ENCODE measurements at places on chromosomes 3 and 15. TPM values are rescaled to one million over a fixed set of nuclear protein-coding genes. Genes with fewer than 3 reads are reported as not detected.

Gene MNS1
- total RNA-seq = 3.8 TPM

- H3K27me3 ChIP-seq = no peaks in the 10 kb centered on the region
- no peak overlapping the region for H3K4me3 ChIP-seq
- no peak overlapping the region for H3K27ac ChIP-seq
- no peaks in the 10 kb centered on the region for H3K36me3 ChIP-seq
- no peak for DNase-seq
Observed at GRCh38 chr3:23258110-23258509, 55.0 kb downstream of the UBE2E2 start.

DNA sequence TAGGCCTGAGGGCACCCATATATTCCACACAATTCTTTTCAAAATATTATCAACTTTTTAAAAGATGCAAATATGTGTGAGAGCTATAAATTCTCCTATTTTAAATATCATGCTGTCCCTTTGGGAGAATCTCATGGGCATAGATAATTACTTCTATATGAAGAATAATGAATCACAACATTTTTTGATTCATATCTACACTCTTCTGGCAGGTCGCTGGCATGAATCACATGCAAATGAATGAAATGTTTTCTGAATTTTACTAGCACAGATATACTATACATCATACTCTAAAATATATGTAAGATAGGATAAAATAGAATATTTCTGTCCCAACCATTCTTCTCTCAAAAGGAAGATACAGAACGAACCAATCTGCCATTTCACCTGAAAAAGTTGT is 277.7 kb upstream of the KCNH8 start:
- H3K27me3 ChIP-seq = no peaks in the 10 kb centered on the region
- no peak for DNase-seq
- H3K36me3 ChIP-seq = no peaks in the 10 kb centered on the region
- no peak overlapping the region for H3K27ac ChIP-seq
- no peaks in the 10 kb centered on the region for H3K4me1 ChIP-seq

Gene CYP8B1
- 0.08 TPM for total RNA-seq

DNA sequence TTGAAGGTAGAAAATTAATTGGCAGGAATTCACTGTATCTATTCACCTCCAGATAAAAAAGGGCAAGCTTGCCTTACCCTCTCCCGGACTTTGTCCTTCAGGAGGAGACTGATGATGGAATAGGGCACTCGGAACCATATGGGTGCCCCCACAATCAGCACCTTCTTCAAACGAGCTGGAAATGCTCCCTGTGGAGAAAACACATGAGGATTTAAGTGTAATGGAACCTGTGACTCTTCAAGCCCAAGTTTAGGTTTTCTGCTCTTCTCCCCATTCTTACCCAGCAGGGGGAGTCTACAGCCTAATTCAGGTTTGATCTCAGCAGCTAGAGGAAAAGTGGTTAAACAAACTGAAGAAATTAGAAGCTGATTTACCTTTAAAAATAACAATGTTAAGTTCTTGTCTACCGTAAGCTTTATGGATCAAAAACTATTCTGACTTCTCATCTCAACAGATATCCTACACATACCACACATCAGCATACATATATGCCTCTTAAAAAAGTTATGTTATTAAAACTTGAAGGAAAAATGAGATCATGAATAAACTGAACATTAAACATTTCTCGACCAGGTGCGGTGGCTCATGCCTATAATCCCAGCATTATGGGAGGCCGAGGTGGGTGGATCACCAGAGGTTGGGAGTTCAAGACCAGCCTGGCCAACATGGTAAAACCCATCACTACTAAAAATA is 57.5 kb upstream of the SIN3A start:
- DNase-seq = no peak
- H3K27me3 ChIP-seq = no peaks in the 10 kb centered on the region
- peaks cover 10% of the 10 kb centered on the region for H3K36me3 ChIP-seq

DNA sequence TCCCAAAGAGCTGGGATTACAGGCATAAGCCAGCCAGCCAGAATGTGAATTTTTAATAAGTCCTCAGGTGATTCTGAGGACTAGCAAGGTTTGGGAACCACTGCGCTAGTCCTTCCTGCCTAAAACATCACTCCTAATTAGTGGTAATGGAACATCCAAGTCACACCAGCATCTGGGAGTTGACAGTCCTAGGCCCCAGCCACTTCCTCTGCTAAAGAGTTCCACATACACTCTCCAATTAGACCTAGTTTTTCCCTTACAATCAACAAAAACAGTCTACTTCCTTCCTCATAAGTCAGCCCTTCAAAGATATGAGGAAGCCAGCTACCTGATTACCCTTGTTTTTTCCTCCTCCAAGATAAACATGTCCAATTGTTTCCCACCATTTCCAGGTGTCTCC is 78.1 kb downstream of the OXNAD1 start:
- H3K27ac ChIP-seq = no peak overlapping the region
- DNase-seq = no peak
- H3K4me1 ChIP-seq = no peaks in the 10 kb centered on the region
- no peaks in the 10 kb centered on the region for H3K36me3 ChIP-seq

Gene SPG21
- 124 TPM for total RNA-seq

DNA sequence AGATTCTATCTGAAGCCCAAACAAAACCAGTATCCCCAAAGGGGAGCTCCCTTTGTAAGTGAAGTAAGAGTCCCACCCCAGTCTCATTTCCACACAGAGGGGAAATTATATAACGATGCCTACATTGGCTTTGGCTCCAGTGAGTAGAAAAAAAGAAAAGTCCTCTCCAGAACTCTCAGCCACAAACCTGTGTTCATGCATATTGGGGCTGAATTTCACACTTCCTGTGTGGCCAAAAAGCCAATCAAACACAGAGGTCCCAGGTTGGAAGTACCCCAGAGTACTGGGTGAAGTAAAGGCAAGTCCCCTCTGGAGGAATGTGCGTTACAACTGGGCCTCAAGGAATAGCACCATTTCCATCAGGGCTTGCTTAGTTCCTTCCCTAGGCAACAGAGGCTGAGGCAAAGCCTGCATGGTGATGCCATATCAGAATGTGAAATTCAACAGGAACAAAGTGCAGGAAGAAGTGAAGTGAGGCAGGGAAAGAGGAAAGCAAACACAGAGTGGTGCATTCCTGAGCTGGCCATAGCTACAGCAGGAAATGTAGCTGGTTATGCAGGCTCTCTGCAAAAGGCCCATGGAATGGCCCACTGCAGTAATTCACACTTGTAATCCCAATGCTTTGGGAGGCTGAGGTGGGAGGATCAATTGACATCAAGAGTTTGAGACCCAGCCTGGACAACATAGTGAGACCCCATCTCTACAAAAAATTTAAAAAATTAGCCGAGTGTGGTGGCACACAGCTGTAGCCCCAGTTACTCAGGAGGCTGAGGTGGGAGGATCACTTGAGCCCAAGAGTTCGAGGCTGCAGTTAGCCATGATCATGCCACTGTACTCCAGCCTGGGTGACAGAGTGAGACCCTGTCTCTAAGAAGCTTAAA is 16.6 kb upstream of the CX3CR1 start:
- H3K36me3 ChIP-seq = no peaks in the 10 kb centered on the region
- no peaks in the 10 kb centered on the region for H3K27me3 ChIP-seq
- H3K27ac ChIP-seq = no peak overlapping the region
- H3K4me1 ChIP-seq = no peaks in the 10 kb centered on the region

DNA sequence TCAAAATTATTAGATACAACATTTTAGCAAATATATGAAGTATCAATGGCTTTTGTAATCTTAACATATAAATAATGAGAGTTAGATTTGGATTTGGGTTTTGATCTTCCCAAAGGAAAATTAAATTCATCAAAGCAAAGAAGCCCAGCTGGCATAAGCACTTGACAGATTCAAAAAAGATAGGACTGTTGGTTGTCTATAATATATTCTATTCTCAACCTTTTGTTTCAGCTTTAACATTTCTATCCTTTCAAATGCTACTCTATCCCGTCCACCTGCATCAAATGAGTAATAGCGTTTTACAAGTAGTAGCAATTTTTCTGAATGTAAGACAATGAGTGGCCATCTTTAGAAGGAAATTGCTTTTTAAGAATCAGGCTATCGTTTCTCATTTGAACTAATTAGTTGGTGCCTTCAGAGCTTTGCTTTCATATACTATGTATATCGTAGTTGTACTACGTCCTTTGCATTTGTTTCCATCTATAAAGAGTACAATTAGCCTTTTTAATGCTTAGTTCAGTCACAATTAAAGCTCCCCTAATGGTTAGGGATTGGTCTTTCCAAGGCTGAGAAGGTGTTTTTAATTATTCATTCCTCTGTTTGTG is 278.0 kb downstream of the UBE2E2 start:
- no peaks in the 10 kb centered on the region for H3K36me3 ChIP-seq
- no peak overlapping the region for H3K4me3 ChIP-seq
- no peak for DNase-seq
- no peak overlapping the region for H3K27ac ChIP-seq

DNA sequence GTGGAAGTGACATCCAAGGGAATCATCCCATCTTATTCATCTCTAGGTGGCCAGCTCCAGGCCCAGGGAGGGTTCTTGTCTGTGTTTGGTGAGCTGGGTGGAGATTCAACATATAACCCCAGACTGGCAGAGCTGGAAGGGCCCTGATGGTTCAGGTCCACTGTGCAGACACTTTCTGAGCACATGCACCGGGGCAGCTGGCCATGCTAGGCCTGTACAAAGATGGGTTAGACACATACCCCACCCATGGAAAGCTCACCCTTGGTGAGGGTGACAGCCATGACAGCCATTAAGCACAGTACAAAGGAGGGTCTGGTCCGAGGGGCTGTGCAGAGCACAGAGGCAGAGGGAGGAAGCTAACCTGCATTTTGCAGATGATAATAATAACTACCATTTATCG is 100.4 kb downstream of the CORO2B start:
- H3K27ac ChIP-seq = no peak overlapping the region
- no peaks in the 10 kb centered on the region for H3K4me1 ChIP-seq
- DNase-seq = no peak
- no peak overlapping the region for H3K4me3 ChIP-seq

GRCh38 chr15:77497110-77497737 is 76.5 kb downstream of the HMG20A start:
- peak overlapping the region; percentile 84 for H3K27ac ChIP-seq
- H3K4me3 ChIP-seq = peak overlapping the region; percentile 24
- no peak for DNase-seq
- no peaks in the 10 kb centered on the region for H3K27me3 ChIP-seq
- H3K4me1 ChIP-seq = peaks cover 57% of the 10 kb centered on the region

DNA sequence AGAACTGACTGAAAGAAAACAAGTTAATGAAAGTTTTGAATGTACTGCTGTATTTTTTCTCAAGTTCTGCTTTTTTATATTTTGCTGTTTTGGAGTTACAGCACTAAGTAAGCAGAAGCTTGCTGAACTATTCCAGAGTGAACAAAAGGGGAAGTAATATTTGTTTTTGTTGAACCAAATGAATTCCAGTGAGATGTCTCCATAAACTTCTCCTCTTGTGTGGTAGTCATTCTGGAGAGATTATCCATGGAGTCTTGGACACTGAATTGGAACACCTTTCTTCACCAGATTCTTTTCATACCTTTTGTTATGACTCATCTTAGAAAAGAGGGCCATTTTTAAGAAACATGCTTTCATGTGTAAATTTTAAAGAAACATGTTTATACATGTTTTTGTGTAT is 8.8 kb downstream of the ANKUB1 start:
- no peaks in the 10 kb centered on the region for H3K27me3 ChIP-seq
- no peaks in the 10 kb centered on the region for H3K36me3 ChIP-seq
- no peak overlapping the region for H3K4me3 ChIP-seq
- no peak overlapping the region for H3K27ac ChIP-seq

GRCh38 chr3:138124706-138125355 is 7.4 kb downstream of the A4GNT start:
- H3K36me3 ChIP-seq = no peaks in the 10 kb centered on the region
- no peak overlapping the region for H3K27ac ChIP-seq
- no peak for DNase-seq

Gene FBXO40
- not detected for total RNA-seq

Gene CD200R1
- 0.05 TPM for total RNA-seq

Gene CLSTN2
- total RNA-seq = 0.03 TPM

- H3K27ac ChIP-seq = no peak overlapping the region
- no peak overlapping the region for H3K4me3 ChIP-seq
- no peaks in the 10 kb centered on the region for H3K4me1 ChIP-seq
- DNase-seq = no peak
Observed at GRCh38 chr15:82855286-82856100, 46.1 kb downstream of the WHAMM start.

Gene GOLGA8Q
- 1.1 TPM for total RNA-seq

- H3K4me3 ChIP-seq = no peak overlapping the region
- H3K27ac ChIP-seq = no peak overlapping the region
- peaks cover 11% of the 10 kb centered on the region for H3K4me1 ChIP-seq
- no peaks in the 10 kb centered on the region for H3K36me3 ChIP-seq
- H3K27me3 ChIP-seq = peaks cover 14% of the 10 kb centered on the region
Observed at GRCh38 chr3:179452872-179453271, 1.6 kb upstream of the GNB4 start.

GRCh38 chr3:129277829-129278271 is 820 bp upstream of the HMCES start:
- no peak overlapping the region for H3K4me3 ChIP-seq
- peak overlapping the region; percentile 94 for H3K27ac ChIP-seq
- H3K4me1 ChIP-seq = peaks cover 17% of the 10 kb centered on the region
- peaks cover 23% of the 10 kb centered on the region for H3K36me3 ChIP-seq
- no peak for DNase-seq
- H3K27me3 ChIP-seq = no peaks in the 10 kb centered on the region

DNA sequence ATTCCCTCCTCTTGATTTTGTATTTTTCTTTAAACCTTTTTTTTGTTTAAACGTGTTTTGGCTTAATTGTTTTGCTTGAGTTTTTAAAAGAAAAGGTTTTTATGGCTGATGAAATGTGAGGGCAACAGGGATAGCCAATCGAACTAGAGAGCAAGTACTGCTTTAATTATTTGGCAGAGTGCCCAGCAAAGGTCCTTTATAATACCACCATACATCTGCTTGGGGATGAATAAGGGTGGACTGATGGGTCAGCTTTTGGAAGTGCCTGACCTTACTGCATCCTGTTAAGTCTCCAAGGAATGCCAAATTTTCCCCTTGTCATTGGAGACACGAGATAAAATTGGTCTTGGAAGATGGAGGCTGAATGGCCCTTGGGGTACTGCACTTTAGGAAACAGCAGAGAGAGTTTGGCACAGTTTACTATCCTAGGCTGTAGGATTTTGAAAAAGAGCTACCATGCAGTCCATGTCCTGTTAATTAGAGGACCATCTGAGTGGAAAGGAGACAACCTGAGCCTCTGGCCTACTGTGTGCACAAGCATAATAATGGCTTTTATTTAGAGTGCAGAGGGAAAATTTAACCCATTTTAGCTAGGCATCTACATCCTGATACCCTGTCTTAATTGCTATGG is 19.8 kb upstream of the MTHFS start:
- H3K27me3 ChIP-seq = no peaks in the 10 kb centered on the region
- no peak overlapping the region for H3K4me3 ChIP-seq
- no peak overlapping the region for H3K27ac ChIP-seq
- H3K4me1 ChIP-seq = no peaks in the 10 kb centered on the region
- no peak for DNase-seq
- H3K36me3 ChIP-seq = peaks cover 2% of the 10 kb centered on the region

Measured in Panc1 (cell line).